ENCODE measurements at places on chromosomes 12 and 14.

DNA sequence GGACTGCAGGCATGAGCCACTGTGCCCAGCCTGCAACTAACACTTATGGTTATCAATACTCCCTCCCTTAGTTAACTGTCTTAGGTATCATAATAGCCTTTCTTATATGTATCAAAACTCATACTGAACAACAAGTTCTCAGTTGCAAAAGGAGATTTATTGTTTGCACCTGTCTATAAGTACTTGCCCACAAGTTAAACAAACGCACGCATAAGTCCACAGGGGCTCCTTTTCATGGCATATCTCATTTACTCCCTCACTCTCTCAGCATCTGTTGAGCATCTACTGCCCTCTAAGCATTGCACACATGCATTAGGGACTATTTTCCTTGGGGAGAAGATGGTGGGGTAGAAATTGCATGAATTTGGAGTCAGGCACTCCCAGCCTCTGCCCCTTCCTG is 46.7 kb upstream of the CORO1C start:
- DNase-seq = no peak

GRCh38 chr14:20623798-20624197 is 17.7 kb downstream of the OR6S1 start:
- DNase-seq = no peak

GRCh38 chr14:96055753-96056508 is 16.8 kb downstream of the C14orf132 start:
- no peak for DNase-seq

- no peak for DNase-seq
These were observed 224.5 kb upstream of the PELI2 start for GRCh38 chr14:55893705-55894104.

DNA sequence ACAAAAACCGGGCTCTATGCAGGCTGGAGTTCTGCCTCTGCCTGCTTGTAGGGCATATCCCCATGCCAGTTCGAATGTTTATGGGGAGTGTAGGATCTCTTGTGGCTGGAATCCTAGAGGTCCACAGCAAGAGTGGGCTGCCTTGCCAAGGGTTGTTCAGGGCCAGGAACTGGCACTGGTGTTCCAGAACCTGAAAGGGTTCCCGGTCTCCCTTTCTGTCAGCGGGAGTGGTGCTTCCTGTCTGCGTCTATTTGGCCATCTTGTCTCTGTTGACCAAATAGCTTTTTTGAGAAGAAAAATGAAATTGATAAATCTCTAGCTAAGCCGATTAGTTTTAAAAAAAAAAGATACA is 17.8 kb downstream of the OLR1 start:
- no peak for DNase-seq

- DNase-seq = no peak
These were observed 10.3 kb downstream of the VEZT start for GRCh38 chr12:95227818-95228356.

DNA sequence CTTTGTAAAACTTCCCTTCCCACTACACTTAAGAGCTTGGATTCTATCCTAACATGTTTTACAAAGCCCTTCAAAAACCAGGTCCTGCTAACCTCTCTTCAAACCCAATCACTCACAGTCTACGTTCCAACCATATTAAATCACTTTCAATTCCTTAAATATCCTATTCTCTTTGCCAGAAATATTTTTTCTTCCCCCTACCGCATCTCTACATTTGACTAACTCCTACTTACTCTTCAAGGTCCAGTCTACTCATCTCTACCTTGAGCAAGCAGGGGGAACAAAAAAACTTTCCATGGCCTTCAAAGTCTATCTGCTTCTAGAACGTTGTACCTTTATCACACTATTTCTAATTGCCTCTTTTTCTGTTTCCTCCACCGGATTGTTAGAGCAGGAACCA is 6.1 kb downstream of the ERGIC2 start:
- no peak for DNase-seq

DNA sequence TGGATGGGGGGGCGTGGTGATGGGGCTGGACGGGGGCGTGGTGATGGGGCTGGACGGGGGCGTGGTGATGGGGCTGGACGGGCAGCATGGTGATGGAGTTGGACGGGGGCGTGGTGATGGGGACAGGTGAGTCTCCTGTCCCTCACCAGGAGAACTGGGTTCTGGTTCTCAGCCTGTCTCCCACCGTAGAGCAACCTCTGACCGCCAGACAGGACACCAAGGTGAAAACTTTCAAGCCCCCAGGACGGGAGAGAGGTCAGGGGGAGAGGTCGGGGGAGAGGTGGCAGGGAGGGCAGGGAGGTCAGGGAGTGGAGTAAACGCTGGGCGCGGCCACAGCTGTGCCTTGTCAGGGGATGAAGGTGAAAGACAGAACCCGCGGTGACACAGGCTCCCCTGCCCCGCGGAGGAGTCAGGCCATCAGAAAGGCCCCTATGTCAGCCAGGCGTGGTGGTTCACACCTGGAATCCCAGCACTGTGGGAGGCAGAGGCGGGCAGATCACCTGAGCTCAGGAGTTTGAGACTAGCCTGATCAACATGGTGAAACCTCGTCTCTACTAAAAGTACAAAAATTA is 84.6 kb downstream of the GALNT9 start:
- DNase-seq = no peak

- DNase-seq = no peak
These were observed 26.3 kb downstream of the ATXN7L3B start for GRCh38 chr12:74563927-74564326.

DNA sequence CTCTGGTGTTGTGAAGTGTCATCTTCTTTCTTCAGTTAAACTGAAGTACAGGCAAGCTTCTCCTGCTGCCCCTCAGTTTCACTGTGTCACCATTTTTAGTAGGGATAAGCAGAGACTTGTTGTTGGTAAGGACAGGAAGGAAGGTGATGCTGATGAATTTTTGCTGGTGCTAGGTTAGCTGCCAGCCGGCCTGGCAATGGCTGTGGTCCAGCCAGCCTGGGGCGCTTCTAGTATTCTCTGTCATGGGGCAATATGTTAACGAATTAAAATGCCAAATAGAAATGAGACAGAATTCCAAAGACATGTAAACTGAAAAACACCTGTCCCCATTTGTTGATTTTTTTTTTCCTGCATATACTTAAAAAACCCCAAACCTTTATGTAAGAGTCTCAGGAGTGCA is 602.9 kb downstream of the DIO2 start:
- no peak for DNase-seq

- DNase-seq = no peak
These were observed 7.7 kb upstream of the HPD start for GRCh38 chr12:121866331-121866730.

DNA sequence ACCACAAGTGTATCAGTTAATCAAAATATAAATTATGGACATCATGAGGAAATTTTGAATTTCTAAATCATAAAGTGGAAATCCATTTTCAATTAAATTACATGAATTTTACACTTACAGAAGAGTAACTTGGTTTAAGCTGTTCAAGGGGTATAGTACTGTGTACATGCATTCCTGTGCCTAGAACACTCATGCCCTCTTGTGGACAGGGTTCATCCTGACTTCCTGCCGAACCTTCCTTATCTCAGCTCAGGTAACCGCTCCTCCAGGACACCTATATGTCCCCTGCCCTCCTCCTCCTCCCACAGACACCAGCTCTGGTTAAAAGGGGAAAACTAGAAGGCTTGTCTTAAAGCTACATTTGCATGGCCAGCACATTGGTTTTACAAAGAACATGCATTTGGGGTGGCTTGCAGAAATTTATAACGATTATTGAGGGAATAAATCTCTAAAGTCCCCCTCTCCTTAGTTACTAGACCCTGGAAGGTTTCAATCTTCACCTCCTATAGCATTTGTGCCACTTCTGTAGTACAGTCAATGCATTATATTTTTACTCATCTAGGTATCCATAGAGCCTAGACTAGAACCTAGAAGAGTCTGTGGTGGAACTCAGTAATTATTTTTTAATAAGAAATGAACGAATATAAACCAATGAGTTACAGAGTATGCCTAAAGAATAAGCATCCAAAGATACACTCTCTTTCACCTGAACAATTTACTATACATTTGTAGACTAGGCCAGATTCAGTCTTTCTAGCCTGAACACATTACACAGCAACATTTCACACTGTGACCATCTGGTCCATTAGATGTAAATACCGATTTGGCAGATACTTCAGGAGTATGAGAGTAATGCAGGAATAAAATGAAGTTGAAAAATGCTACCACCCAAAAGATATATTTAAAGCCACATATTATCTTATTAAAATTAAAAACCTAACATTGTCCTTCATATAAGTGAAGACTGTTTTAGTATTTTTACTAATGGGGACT is 345.6 kb downstream of the PAWR start:
- peak; percentile 2 for DNase-seq

DNA sequence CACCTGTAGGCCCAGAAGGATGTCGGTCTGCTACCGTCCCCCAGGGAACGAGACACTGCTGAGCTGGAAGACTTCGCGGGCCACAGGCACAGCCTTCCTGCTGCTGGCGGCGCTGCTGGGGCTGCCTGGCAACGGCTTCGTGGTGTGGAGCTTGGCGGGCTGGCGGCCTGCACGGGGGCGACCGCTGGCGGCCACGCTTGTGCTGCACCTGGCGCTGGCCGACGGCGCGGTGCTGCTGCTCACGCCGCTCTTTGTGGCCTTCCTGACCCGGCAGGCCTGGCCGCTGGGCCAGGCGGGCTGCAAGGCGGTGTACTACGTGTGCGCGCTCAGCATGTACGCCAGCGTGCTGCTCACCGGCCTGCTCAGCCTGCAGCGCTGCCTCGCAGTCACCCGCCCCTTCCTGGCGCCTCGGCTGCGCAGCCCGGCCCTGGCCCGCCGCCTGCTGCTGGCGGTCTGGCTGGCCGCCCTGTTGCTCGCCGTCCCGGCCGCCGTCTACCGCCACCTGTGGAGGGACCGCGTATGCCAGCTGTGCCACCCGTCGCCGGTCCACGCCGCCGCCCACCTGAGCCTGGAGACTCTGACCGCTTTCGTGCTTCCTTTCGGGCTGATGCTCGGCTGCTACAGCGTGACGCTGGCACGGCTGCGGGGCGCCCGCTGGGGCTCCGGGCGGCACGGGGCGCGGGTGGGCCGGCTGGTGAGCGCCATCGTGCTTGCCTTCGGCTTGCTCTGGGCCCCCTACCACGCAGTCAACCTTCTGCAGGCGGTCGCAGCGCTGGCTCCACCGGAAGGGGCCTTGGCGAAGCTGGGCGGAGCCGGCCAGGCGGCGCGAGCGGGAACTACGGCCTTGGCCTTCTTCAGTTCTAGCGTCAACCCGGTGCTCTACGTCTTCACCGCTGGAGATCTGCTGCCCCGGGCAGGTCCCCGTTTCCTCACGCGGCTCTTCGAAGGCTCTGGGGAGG is at the start of gene LTB4R:
LTB4R (plus strand) TSS at position 857 of the 959 bp plus-strand sequence. CDS start 4,150 bp downstream, outside the sequence.
- DNase-seq = peak; percentile 65

DNA sequence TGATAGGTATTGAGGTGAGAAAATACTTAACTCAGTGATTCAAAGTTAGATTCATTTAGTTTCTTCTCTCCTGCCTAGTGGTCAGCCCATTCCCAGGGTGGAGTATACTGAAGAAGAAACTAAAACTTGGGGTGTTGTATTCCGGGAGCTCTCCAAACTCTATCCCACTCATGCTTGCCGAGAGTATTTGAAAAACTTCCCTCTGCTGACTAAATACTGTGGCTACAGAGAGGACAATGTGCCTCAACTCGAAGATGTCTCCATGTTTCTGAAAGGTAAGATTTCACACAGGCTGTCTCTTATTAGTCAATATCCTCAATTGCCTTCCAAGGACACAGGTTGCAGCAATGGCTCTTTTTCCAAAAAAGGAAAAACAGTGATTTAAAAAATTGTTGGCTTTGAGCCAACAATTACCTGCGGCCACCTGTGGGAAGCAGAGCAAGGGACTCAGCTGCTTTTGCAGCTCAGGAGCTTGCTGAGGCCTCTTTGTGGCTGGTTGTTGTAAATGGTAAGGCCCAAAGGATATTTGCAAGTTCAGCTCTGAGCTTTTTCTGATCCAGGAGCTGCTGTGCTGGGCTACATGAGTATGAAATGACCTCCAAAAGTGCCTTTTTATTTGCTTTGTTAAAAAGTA is 33.9 kb downstream of the TPH2 start:
- no peak for DNase-seq

- DNase-seq = no peak
These were observed 401.6 kb downstream of the FOXG1 start for GRCh38 chr14:29168149-29168548.

DNA sequence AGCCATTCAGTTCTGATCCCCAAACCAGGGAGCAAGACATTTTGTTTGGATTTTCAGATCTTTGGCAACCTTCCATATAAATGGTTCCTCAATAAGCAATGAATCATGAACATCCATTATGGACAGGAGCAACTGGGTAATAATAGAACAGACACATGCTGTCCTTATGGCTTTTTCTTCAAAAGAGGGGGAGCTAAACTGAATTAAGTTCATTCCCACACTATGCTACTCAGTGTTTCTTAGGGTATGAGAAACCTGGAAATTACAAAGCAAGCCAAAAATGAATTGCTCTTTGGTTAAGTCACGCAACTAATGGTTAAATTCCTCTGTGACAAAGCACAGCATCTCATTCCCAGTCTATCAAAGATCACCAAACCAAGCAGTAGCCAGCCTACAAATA is 51.0 kb downstream of the PTGER2 start:
- DNase-seq = no peak

GRCh38 chr12:40942326-40942725 is 245.8 kb upstream of the PDZRN4 start:
- no peak for DNase-seq

GRCh38 chr14:104976198-104977007 is 1.8 kb downstream of the AHNAK2 start:
- DNase-seq = peak; percentile 86

DNA sequence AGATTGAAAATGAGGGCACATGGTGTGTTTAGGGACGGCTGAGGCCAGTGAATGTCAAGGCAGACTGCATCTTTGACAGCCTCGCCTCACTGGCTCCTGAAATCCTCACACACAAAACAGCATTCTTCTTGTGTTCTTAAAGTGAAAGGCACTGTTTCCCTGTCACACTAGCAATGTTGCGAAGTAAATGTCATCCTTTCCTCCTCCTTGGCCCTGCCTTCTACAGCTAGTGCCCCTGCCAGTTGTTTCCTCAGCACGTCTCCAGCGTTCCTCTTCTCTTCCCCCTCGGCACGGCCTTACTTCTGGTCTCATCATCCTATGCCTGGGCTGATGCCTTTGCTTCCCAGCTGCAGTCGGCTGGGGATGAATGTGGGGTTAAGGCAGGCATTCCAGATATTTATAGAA is 129.4 kb upstream of the DNM1L start:
- no peak for DNase-seq

DNA sequence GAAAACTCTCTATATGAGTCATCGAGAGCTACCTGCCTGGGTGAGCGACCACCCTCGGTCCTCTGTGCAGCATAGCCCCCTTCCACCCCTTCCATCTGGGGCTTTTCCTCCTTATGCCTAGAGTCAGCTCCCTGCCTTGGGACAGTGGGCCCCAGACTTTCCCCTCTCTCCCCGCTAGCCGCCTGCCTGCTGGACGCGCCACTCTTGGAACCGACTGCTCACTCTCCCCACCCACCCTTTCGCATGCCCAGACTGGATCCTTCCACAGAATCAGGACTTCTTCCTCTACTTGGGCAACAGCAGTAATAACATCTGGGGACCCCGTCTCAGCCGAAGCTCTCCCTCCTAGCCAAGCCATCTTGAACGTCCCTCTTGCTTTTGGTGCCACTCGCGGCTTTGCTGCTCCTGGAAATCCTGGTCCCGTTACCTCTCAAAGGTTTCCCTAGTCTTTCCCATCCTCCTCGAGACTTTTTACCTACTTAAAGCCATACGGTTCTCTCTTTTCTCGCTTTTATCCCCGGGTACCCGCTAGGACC is 671 bp downstream of the ESYT1 start:
- DNase-seq = no peak

GRCh38 chr12:50677858-50678257 is 86.0 kb upstream of the ATF1 start:
- no peak for DNase-seq

GRCh38 chr14:98819132-98819866 is 452.7 kb downstream of the BCL11B start:
- no peak for DNase-seq

- no peak for DNase-seq
These were observed 177.1 kb downstream of the CCDC91 start for GRCh38 chr12:28367326-28367725.

Measured in GM12892 (cell line).